Chondrocyte (in vitro differentiated cells): ENCODE measurements at places on chromosomes 5 and 9. TPM values are rescaled to one million over a fixed set of nuclear protein-coding genes. Genes with fewer than 3 reads are reported as not detected.

Gene SPATA31C1
- not detected in 3 replicates for total RNA-seq

Gene IL13
- total RNA-seq = not detected in 3 replicates

Gene SPTLC1
- total RNA-seq = 84.1 to 98.1 TPM (median 88.9 TPM) in 3 replicates

Gene C9orf153
- total RNA-seq = 0.48 TPM in 1 of 3 replicates, not detected in the others

Gene POLK
- 26.5 to 35.5 TPM (median 26.5 TPM) in 3 replicates for total RNA-seq

Gene C5orf63
- total RNA-seq = 0.46 to 0.77 TPM (median 0.50 TPM) in 3 replicates

Gene ZNF367
- 1.5 to 7.9 TPM (median 1.7 TPM) in 3 replicates for total RNA-seq

Gene MEIKIN
- not detected in 3 replicates for total RNA-seq
